ENCODE measurements at places on chromosomes 11 and 22.

DNA sequence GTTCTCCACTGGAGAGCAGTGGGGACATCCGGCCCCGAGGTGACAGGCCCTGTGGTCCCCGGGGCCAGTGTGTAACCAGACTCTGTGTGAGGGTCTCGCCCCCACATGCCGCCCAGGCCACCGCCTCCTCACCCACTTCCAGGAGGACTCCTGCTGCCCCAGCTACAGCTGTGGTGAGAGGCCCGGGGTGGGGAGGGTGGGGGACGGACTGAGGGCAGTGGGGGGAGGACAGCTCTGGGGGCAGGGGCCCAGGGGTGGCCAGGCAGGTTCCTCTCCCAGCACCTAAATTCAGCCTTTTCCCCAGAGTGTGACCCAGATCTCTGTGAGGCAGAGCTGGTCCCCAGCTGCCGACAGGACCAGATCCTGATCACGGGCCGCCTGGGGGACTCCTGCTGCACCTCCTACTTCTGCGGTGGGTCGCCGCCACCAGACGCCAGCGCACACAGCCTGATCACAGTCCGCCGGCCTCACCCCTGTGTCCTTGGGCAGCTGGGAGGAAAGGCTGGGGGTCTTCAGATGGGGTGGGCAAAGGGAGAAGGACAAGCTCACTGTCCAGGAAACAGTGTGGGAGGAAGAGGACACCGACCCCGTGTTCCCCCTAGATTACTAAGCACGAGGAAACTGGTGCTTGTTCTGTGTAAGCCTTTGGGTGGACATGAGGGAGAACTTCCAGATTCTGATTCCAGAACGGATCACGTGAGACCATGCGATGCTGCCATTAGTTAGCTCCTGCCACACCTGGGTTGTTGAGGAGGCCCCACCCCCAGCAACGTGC lies 84.4 kb upstream of the MYOD1 start:
- DNase-seq, result no peak

DNA sequence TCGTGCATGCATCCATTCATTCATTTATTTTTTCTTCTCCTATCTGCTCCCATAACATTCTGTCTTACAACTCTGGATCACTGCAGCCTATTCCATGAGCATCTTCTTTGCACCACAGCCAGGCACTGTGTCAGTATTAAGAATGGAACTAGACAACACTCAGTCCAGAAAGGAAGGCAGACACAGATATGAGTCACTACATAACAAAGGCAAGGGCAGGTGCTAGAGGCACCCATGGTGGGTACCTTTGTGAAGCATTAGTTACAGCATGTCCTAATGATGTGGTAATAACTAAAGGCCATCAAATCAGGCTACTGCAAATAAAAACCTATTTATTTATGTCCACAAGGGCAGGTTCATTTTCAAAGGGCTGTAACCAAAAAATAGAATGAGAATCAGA lies 28.1 kb downstream of the TENM4 start:
- DNase-seq, result no peak

DNA sequence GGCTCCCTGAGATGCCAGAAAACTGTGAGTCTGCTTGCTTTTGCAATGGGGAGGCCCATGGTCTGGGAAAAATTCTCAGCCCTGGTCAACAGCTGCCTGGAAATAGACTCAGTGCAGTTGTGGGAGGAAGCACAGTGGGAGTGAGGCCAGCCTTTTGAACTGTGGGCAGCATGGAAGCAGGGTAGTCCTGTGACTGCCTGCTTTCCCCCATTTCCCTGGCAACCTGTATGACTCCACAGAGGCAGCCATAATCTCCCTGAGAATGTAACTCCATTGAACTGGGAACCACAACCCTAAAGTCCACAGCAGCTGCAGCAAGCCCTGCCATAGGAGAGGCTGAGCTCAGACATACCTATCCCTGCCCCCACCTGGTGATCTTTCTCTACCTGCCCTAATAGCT lies 494.6 kb upstream of the FAT3 start:
- DNase-seq, result no peak

DNA sequence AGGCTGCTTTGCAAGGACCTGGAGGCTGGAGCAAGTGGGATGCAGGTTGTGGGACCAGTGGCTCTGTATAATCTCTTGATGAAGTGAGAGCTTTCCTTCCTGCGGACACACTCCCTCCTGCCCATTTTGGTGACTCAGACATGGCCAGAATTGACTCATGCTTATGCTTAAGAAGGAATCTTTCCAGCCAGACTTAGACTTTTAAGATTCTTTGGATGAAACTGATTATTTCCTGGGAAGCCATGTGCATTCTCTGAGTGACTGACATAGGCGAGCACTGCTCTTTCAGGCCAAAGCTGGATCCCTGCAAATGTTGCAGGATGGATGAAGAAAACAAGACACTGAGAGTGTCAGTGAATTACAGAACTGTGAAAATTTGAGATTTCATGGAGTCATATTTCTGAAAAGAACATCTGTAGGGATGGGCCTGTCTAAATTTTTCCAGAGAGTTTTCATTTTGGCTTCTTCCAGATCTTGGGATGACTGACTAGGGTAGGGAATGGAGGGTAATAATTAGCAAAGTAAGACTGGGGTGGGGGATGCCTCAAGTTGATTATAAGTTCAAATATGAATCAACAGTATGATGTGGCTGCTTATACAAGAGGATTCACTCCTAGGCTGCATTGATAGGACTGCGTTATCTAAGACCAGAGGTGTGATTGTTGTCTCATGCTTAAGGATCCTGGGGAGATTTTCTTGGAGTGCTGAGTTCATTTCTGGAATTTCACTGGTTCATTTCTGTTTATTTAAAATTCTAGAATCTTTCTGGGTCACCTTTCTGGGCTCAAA lies 195.8 kb downstream of the HIPK3 start:
- no peak for DNase-seq

DNA sequence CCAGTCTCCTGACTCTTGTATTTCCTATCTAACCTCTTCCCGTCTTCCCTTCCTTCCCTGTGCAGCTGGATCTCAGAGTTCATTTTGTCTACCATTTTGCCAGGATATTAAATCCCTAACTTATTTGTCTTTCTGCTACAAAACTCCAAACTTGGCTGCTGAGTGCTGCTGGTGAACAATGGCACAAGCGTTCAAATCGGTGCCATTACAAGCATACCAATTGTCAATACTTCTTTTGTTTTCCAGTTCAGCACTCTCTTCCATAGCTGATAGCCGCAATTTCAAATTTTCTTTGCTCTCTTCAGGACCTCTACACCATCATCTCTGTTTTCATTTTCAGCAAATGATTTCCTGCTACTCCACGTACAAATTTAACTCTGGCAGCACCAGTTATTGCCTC lies 13.4 kb downstream of the IL18 start:
- no peak for DNase-seq

DNA sequence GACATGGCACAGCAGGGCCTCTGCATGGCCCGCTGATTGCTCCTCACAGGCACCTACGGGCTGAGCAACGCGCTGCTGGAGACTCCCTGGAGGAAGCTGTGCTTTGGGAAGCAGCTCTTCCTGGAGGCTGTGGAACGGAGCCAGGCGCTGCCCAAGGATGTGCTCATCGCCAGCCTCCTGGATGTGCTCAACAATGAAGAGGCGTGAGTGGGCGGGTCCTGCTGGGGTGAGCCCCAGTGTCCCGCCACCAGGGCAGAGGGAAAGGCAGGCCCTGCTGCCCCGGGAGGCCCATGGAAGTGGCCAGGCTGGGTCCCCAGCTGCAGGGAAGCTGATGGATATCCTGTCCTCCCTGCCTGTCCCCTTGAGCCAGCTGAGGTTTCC lies 18.6 kb upstream of the DGCR8 start:
- no peak for DNase-seq

GRCh38 chr11:70063555-70063954 lies 14.6 kb upstream of the ANO1 start:
- DNase-seq, result no peak

Measured in NT2/D1 (cell line).